WTC11 (cell line): ENCODE measurements at places on chromosomes 3 and 15. TPM values are rescaled to one million over a fixed set of nuclear protein-coding genes. Genes with fewer than 3 reads are reported as not detected.

The KCNMB3 gene
- total RNA-seq, result 1.7 to 2.3 TPM (median 2.2 TPM) in 3 replicates

The ETV5 gene
- total RNA-seq, result 52.9 to 71.3 TPM (median 62.1 TPM) in 3 replicates

The ZNF619 gene
- 7.2 to 11.2 TPM (median 9.7 TPM) in 3 replicates for total RNA-seq

The MORC1 gene
- total RNA-seq, result not detected in 3 replicates

The C2CD4A gene
- 0.32 to 0.42 TPM (median 0.41 TPM) in 3 replicates for total RNA-seq

The GORASP1 gene
- 44.6 to 50.7 TPM (median 47.4 TPM) in 3 replicates for total RNA-seq

The TLR9 gene
- total RNA-seq, result not detected in 3 replicates

The AADACL2 gene
- total RNA-seq, result not detected in 3 replicates

The CHST13 gene
- 4.1 to 6.8 TPM (median 6.4 TPM) in 3 replicates for total RNA-seq

The EFHB gene
- total RNA-seq, result 0.46 to 1.0 TPM (median 0.85 TPM) in 3 replicates

The POLQ gene
- 14.9 to 16.8 TPM (median 16.2 TPM) in 3 replicates for total RNA-seq

The VEPH1 gene
- 9.2 to 10.8 TPM (median 10.1 TPM) in 3 replicates for total RNA-seq

DNA sequence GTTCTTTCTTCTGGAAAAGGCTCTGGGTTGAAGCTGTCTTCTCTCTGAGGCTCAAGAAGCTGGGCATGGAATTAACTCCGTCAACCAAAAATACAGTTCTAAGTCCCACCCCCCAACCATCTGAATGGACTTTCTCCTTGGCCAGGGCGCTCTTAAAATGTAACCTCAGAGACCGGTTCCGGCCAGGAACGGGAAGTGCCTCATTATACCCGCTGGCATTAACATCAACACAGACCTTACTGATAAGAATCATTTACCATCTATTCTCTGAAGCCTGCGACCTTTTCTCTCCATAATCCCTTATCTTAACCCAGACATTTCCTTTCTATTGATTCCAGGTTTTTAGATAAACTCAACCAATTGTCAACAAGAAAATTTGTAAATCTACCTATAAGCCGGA, 64.7 kb downstream of the ATP1B3 start:
- DNase-seq, result no peak

DNA sequence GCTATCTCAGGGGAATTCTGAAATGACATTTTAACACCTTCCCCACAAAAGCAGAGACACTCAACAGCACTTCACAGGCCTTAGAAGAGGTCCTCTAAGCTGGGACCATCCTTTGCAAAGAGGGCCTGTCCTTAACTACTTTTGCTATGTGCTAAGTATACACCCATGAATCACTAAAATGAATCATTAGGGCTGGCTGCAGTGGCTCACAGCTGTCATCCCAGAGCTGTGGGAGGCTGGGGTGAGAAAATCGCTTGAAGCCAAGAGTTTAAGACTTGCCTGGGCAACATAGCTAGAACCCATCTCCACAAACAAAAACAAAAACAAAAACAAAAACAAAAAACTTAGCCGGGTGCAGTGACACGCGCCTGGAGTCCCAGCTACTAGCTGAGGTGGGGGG, 53.9 kb upstream of the MELTF start:
- no peak for DNase-seq

GRCh38 chr3:141450727-141451375, 36.0 kb upstream of the RASA2 start:
- DNase-seq, result no peak

DNA sequence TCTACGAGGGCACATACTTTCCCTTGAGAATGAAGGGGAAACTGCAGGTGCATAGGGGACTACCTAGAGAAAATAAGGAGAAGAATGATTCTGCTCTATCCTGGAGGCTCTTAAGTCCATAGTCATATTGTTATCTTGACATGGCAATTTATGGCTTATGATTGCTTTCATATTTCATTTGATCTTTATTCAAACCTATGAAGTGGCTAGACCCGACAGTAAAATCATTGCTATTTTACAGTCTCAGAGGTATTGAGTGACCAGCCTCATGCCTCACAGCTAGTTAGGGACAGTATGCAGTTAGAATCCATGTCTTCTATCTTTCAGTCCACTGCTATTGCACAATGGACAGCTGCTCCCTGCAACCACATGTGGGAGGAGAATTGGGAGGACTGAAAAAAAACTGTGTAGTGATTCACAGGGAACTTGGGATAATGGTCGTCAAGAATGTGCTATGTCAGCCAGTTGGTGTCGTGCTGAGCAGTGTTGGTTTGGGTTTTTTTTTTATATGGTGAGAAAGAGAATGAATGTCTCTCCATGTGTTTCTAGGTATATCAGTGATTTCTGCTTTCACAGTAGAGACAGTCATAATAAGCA, 63.2 kb upstream of the SPPL2A start:
- no peak for DNase-seq

- DNase-seq, result no peak
These were observed 593.4 kb upstream of the NR2F2 start for GRCh38 chr15:95737060-95737459.

- no peak for DNase-seq
These were observed 13.8 kb downstream of the ISG20 start for GRCh38 chr15:88652456-88653199.

DNA sequence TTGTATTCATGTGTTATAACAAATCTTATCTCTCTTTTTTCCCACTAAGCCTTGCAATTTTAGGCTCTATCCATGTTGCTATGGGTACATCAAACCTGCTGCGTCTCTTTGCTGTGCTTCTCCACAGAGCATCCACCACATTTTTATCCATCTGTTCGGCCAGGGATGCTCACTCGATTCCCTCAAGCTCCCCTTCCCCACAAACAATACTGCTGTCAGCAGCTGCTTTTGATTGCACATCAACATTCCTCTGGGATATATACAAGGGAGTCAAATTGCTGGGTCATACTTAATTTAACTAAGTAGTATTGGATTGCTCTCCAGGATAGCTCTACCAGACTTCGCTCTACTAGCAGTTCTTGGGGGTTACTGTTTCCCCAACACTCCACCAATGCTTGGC, 36.8 kb downstream of the TMEM108 start:
- DNase-seq, result no peak

DNA sequence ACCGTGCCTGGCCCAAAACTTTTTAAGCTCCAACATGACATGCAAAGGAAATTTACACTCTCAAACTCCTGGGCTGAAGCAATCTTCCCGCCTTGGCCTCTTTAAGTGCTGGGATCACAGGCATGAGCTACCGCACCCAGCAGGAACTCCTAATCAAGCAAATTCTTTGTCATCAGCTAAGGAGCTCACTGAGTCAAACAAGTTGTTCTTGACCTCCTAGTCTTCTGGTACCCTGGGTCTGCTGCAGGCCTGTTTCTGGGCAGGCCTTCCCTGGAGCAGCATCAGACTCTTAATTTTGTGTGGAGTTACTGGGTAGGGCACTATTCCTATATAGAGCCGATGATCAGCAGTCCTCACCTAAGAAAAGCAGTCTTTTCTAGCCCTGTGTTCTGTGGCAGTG, 68.4 kb upstream of the FLNB start:
- DNase-seq, result no peak

DNA sequence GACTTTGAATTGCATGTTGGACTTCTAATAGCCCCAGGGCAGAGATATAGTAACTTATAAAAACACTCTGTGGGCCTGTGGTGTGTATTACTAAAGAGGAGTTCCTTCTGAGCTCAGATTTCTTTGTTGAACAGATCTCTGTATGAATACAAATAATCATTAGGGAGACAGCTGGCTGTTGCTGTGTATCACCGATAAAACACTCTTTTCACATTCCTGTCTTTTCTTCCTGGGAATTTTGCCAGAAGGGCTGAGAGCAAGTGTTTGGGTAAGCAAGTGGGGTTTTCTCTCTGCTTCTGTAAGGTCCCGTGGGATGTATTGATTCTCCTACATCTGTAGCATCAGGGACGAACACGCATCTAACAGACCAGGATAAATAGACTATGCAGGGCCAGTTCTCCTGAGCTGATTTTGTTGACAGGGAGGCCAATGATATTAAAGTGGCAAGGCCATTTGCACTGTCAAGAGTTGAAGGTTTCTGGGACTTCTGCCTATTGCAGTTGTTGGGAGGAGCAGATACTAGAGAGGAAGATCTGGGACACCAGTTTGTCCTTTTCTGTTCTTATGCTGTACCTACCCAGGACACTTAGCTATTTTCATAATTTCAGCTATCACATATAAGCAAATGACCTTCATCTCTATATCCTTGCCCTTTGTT, 225.9 kb upstream of the CD96 start:
- no peak for DNase-seq

GRCh38 chr3:88061746-88062145, 2.7 kb downstream of the ZNF654 start:
- DNase-seq, result no peak

DNA sequence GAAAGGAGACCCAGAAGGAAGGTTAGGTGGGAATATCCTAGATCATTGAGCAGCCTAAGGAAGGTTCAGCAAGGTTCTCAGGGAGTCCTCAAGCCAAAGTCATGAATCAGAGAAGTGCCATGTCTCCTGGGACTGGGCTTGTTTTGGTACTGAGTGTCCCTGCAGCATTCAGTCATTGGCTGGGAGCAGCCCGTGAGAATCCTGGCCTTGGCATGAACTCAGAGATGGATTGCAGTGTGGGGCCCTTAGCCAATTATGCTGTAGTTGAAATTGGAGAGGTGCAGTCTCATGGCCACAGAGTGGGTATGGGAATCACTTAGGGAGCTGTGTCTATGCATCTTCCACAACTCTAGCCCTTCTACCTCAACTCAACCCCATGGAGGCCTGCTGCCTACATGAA, 17.0 kb upstream of the PPM1L start:
- no peak for DNase-seq

- no peak for DNase-seq
These were observed 10.6 kb downstream of the ZIC1 start for GRCh38 chr3:147419781-147420224.

DNA sequence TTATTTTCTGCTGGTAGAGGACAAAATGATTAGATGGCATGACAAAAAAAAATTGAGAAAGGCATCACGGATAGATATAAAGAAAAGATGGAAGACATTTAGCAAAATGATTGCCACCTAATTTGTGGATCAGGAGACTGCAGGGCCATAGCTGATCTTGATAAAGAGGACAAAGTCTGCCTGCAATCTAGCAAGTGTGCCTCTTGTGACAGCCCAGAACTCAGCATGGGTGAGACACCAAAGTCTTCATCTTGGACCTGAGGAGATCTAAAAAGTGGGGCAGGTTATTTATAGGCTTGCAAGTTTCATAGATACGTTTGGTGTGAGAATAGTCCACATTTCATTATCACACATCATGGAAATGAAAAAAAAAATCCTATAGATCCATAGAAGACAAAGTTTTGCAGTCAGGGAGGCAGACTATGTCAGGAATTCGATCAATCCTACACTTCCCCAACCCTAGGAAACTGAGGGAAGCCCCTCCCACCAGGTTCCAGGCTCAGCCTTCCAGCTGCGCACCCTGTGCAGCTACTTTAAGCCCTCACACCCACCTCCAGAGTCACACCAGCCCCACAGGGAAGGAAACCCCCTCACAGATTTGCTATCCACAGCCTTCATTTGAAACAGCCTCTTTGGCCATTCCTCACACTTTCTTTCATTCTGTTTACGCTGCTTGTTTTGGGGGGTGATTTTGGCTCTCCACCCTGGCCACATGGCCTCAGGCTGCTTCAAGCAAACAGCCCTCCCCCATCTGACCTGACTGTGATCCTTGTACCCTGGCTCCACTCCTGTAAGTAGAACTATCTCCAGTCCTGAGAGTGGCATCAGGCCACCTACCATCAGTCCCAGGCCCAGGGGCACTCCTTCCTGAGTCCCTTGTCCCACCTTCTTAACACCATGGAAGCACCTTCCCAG, 28.1 kb upstream of the KLHL6 start:
- no peak for DNase-seq

GRCh38 chr15:68789534-68790241, 31.0 kb downstream of the ANP32A start:
- peak; percentile 65 for DNase-seq

GRCh38 chr3:183826448-183827250, 1.3 kb upstream of the MAP6D1 start:
- peak; percentile 13 for DNase-seq

GRCh38 chr3:105582015-105582414, 215.3 kb downstream of the ALCAM start:
- DNase-seq, result no peak

DNA sequence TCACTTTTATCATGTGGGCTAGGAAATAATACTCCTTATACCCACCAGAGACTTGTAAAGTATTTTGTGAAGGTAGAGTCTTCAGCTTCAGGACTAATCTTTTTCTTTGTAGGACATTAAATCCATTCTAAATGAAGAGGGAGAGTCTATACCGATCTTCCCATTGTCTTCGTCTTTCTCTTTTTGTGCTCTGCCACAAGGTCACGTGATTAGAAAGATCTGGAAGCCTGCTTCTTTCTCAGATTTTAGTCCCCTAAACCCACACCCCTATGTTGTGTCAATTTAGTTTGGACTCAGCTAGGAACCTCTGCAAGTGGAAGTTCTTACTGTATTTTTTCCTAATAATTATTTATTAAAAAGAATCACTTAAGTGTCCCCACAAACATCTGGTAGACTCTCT, 507.3 kb downstream of the PYDC2 start:
- DNase-seq, result no peak

DNA sequence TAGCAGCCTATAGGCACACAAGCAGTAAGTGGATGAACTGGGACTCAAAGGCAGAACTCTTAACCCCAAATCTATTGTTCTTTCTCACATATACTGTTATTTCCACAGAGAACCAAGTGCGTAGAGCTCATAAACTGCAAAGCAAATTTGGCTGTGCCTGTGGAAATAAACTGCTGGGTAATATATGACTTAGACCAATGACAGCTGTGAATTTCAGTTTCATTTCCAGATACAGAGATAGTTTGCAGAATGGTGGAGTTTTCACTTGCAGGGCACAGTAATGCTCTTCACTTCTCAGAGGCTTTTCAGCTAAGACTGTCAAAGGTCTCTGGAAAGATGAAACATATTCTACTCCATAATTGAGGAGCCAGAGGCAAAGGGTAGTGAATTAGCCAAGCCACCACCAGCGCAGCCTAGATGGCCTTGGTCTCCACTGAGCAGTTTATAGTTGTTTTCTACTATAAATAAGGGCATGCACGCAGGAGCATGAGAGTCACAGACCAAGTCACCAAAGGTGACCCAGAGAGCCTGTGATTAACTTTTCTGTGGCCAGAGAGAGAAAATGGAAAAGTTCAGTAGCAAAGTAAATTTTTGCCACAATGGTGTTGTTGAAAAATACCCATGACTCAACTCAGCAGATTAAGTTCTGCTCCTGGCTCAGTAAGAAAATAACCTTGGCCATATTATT, 180.7 kb upstream of the GRM7 start:
- DNase-seq, result no peak

DNA sequence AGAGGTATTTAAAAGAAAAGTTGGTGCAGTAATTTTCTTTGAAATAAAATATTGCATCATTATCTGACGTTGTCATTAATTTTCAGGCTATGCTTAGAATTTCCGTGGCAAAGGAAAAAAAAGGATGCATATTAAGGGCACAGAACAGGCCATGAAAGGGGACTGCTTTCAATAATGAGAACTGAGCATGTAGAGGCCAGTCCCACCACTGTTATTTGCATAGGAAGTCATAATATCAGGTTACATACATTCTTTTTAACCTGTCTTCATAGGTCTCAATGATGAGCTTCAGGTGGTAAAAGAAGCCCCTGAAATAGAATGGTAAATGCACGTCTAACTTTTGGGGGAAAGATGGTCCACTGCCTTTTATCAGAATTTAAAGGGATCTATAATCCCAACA, 272.1 kb upstream of the ALCAM start:
- no peak for DNase-seq
